G401 (cell line): ENCODE measurements at places on chromosomes 7 and 10. TPM values are rescaled to one million over a fixed set of nuclear protein-coding genes. Genes with fewer than 3 reads are reported as not detected.
A peak's percentile ranks its signal among the peaks of the same experiment; 100 is the strongest.

DNA sequence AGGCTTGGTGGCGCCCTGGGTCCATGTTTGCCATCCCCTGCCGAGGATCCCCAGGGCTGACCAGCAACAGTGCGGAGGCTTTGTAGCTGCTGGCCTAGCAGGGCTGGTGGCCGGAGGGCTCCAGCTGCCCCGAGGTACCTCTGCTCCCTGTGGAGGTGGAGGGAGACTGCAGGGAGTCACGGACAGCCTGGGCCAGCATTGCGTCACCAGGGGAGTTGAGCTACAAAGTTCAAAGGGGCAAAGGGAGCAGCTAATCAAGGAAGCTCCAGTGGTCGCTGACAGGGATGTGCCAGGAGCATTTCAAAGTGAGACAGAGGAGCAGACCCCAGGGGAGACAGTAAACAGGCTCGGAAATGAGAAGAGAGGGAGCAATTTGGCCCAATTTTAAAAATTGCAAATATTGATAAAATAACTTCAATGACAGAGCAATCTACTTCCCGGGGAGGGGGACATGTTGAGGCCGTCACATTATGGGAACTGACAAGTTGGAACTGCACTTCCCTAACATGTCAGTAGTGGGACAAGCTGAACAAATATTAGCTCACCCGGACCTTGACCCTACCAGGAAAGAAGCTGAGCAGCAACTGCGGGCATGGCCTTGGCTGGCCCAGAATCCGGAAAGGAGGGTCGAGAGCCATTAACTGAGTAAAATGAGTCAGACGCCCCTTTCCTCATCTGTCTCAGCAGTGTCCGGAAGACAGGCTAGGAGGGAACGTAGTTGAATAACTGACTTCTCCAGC, 39.4 kb downstream of the BTBD16 start:
- no peak for DNase-seq

DNA sequence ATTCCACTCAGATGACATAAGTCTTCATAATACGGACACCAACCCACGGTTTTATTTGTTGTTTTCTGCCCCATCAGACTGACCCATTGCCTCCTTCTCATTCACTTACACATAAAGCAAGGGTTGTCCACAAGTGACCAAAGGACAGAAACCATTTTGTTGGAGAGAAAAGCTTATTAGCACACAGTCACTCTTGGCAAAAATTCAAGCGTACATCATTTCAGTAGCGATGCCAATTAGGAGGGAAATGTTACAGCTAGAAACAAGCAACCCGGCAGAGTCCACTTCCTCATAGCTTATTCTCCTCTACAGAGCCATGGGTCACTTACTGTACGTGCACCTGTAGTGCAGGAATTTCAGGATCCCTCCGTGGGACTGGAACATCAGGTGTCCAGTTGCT, 23.0 kb downstream of the ABLIM1 start:
- DNase-seq, result peak; percentile 76

- no peak for DNase-seq
Measured at GRCh38 chr10:60737242-60737641, 41.0 kb upstream of the CDK1 start.

GRCh38 chr7:1245524-1246050, 12.9 kb downstream of the UNCX start:
- no peak for DNase-seq

GRCh38 chr7:143284591-143285469, at the start of gene TMEM139:
TSS of gene TMEM139 (plus strand) at chr7:143284958. CDS start at chr7:143285958, 1,000 bp downstream.
- DNase-seq, result no peak

DNA sequence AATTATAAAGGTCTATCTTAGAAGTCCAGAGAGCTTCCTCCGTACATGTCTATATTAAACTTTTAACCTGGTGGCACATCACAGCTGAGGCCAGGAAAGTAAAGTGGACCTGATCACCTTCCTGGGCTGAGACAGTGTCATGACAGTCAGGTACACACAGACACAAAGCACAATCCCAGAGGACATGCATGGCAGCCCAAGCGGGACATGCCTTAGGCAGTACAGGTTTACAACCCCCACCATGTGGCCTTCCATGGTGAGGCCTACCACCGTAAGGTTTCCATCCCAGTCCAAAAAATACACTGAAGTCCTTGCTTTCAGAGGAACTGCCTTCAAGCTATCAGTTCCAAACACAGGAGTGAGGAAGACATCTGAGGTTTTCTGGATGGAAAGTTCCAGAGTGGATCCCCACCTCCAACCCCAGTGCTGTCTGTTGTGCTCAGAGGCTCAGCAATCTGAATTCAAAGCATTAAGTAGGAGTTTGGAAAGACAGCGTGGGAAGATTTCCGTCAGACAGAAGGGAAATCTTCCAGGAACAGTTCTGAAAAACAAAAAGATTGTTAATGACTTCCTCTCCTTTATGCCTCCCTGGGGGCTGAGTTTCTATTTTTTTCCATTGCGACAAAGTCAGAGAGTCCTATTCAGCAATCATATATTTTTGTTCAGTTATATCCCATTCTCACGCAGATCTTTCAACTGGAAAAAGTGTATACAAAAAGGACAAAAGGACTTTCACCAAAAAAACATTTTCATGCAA, 20.1 kb downstream of the IFIT3 start:
- DNase-seq, result no peak

GRCh38 chr10:101725296-101726114, 30.5 kb upstream of the FBXW4 start:
- DNase-seq, result no peak

DNA sequence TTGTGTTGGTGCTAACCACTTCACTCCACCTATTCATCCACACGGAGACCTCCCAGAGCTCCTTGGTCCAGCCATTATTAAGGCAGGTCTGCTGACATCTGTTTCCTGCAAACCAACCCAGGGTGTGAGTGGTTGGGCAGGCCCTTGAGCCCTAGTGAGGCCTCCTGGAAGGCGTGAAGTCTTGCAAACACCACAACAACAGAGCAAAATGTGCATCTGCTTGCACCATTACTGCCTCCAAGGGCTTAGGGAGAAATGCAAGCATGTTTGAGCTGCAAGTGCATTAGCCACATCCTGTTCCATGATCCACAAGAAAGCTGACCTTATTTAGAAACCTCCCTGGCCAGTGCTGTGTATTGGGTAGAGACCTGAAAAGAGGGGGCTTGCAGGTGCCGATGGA, 325.5 kb downstream of the GRID1 start:
- DNase-seq, result no peak

DNA sequence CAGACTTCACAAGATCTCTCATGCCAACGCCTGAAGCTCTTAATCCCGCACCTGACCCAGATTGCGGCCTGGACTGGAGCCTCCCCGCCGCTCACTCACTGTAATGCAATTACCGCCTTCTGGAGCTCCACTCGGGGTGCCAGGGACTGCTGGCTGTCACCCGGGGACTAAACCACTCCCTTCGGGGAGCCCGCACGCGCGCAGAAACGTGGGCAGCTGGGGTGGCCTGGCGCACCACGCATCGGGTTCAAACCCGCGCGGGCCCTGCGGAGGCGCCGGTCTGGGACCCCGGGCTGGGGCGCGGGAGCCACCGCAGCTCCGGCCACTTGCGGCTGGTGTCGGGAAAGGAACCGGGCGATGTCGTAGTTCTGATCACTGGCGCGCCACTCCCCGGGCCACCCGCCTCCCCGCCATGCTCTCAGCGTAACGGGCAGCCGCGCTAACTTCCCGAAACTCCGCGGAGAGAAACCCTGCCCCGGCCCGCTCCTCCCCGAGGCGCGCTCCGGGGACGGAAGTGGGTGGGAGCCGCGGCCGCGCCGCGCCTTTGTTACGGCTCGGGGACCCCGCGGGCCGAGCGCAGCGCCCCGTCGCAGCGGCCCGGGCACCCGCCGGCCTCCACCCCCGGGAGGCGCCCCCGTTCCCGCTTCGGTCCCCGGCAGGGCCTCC, 100.3 kb upstream of the SVIL start:
- no peak for DNase-seq

- DNase-seq, result no peak
Measured at GRCh38 chr10:98318861-98319260, 50.9 kb upstream of the LOXL4 start.

DNA sequence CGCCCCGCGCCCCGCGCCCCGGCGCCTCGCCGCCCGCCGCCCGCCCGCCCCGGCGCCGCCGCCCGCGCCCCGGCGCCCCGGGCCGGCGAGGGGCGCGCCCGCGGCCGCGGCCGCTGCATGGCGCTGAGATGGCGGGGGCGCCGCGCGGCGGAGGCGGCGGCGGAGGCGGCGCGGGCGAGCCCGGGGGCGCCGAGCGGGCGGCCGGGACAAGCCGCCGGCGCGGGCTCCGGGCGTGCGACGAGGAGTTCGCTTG, 174 bp downstream of the ADCY1 start:
- DNase-seq, result no peak

Gene MSS51
- 0.61 and 0.86 TPM in 2 replicates for total RNA-seq

Gene ASZ1
- not detected in 2 replicates for total RNA-seq
